ENCODE measurements at places on chromosomes 16 and 17. TPM values are rescaled to one million over a fixed set of nuclear protein-coding genes. Genes with fewer than 3 reads are reported as not detected.

VAT1 gene
- total RNA-seq: 34.0 TPM

MSLN gene
- not detected for total RNA-seq

CCL16 gene
- not detected for total RNA-seq

ATP6V0D1 gene
- total RNA-seq: 41.8 TPM

GRCh38 chr16:15517743-15518377, 83.5 kb downstream of the BMERB1 start:
- DNase-seq: no peak

GRCh38 chr16:1089439-1089821, 6.6 kb downstream of the C1QTNF8 start:
- no peak for DNase-seq

DNA sequence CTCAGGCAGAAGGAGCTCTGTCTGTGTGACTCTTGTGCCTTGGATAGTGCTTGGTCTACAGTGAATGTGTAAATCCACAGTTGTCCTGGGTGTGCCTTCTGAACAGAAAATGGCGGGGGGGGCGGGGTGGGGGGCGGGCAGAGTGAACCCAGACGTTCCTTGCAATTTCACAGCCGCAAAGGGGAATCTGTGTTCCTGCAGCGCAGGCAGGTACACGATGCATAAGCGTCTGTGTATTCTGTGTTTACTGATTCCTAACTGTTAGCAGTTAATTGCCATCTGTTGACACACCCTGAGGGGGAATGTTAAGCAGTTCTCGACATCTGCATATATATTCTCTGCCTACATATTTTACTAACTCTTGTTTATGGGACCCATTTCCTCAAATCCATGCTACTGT, 123.5 kb upstream of the ZFHX3 start:
- DNase-seq: no peak

DNA sequence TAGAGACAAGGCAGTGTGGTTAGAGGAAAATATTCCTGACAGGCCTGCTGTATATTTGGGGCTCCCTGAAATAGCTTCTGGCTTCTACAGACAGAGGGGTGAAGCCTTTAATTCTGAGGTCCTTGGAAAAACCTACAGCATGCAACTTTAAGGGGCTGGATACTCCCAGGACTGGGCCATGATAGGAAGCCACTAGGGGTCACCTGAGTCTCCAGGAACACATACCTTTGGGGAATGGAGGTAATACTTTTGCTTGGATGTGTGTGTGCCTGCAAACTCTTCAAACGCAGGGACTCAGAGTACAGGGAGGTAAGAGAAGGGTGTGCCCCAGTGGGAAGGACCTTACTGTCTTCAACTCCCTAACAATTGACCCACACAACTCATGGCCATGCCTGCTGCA, 4.1 kb downstream of the ASIC2 start:
- DNase-seq: no peak

GRCh38 chr17:37110746-37111145, 162.0 kb downstream of the AATF start:
- no peak for DNase-seq

All from activated naive CD8-positive, alpha-beta T cell treated with anti-CD3 and anti-CD28 coated beads, Interleukin-2, amount 10 ng/mL, durations not matched to agents 7 days and 5 days (primary cell).